ENCODE measurements at places on chromosomes 12 and 14.

DNA sequence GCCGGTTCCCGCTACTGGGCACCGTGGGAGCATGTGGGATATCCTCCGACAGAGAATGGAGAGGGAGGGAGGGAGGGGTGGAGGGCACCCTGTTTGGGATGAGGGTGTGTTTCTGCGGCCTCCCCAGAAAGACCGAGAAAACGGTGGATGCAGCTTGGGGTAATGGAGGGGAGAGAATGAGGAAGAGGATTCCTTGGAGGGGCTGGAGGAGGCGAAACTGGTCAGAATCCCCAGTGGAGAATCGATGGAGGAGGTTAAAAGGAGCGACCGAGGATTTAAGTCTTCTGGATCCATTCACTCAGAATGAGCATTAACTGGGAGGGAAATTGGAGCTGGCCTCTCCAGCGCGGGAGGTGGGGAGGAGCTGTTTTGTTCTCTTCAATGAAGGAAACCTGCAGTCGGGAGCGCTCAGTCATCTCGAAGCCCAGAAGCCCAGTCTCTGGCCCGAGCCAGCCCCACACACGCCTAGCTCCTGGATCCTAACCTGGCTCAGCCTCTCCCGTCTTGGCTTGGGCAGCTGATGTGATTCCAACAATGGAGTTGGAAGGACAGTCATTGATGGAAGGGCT lies 581 bp downstream of the ARG2 start:
- DNase-seq, result no peak

DNA sequence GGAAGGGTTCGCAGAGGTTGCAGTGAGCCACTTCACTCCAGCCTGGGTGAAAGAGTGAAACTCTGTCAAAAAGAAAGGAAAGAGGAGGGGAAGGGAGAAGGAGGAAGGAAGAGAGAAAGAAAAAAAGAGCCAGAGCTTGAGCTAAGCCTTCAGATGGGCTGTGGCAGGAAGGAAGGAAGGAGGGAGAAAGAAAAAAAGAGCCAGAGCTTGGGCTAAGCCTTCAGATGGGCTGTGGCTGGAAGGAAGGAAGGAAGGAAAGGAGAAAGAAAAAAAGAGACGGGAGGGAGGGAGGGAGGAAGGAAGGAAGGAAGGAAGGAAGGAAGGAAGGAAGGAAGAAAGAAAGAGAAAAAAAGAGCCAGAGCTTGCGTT lies 13.6 kb upstream of the ANKRD9 start:
- no peak for DNase-seq

- DNase-seq, result no peak
Measured at GRCh38 chr14:85533023-85533860, 3.3 kb downstream of the FLRT2 start.

GRCh38 chr14:44316647-44317440 lies 190.2 kb downstream of the FSCB start:
- no peak for DNase-seq

GRCh38 chr14:88045705-88046104 lies 40.8 kb downstream of the GPR65 start:
- DNase-seq, result no peak

GRCh38 chr12:113424915-113425823 lies 3.0 kb downstream of the SDSL start:
- no peak for DNase-seq

GRCh38 chr14:105408592-105408991 lies 10.3 kb downstream of the TEX22 start:
- no peak for DNase-seq

DNA sequence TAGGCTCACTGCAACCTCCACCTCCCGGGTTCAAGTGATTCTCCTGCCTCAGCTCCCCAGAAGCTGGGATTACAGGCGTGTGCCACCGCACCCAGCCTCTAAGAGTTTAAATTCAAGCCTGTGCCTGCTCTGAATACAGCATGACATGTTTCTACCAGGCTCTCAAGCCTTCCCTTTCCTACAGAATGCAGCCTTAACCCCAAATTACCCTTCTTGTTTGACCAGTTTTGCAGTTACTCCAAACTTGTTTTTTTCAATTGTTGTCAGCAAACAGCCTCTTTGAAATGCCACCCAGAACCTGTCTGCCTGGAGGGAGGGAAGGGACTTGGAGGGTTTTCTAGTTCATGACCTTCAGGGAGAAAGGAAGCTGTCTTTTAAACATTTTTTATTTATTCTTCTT lies 15.4 kb downstream of the GLTP start:
- DNase-seq, result no peak

- DNase-seq, result no peak
Measured at GRCh38 chr12:90199006-90199405, 490.4 kb upstream of the ATP2B1 start.

DNA sequence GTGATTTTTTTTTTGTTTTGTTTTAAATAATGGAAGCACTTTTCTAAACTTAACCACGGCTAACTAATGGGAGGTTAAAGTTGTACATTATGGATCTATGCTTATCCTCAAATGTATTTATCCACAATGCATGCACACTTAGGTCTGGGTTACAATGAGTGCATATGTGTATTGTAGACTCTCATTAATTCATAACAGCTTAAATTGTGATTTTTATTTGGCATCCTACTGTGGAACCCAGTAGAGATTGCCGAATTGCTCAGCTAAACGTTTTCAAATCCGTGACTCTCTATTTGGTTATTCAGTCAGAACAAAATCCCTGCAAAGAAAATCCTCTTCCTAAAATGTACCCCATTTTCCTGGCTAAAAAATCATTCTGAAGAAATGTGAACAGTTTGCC lies 244.0 kb downstream of the SLC25A21 start:
- DNase-seq, result no peak

DNA sequence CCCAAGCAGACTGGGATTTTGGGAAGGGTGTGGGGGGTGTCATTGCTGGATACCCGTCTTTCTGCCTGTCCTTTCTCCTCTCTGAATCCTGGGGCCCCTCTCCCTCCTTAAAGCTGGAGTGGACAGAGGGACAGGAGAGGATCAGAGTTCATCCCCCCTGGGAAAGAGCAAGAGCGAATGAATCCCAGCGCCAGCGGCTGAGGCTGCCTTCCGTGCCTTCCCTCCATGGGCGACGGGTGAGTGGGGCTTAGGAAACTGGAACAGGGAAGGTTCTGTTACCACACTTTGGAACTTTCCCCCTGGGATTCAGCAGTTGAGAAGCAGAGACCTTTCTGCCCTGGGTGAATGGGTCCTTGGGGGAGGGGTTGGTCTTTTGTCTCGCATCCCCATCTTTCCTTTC lies 16.2 kb upstream of the RIN3 start:
- no peak for DNase-seq

DNA sequence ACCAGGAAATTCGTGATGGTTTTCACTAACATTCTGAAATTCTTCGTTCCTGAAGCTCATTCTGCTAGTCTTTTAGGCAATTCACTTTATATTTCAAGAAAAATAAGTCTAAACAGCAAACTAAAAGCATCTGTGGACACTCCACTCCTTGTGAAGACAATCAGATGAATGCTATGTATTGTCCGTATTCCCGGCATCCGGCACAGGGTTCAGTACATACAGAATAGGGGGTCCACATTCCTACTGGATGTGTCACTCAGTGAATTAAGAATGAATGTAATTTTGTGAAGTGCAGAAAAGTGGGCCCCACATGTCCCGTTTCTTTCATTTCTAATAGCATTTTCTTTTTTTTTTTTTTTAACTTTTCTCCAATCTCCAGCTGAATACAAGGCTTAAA lies 241.3 kb downstream of the GRIN2B start:
- no peak for DNase-seq

DNA sequence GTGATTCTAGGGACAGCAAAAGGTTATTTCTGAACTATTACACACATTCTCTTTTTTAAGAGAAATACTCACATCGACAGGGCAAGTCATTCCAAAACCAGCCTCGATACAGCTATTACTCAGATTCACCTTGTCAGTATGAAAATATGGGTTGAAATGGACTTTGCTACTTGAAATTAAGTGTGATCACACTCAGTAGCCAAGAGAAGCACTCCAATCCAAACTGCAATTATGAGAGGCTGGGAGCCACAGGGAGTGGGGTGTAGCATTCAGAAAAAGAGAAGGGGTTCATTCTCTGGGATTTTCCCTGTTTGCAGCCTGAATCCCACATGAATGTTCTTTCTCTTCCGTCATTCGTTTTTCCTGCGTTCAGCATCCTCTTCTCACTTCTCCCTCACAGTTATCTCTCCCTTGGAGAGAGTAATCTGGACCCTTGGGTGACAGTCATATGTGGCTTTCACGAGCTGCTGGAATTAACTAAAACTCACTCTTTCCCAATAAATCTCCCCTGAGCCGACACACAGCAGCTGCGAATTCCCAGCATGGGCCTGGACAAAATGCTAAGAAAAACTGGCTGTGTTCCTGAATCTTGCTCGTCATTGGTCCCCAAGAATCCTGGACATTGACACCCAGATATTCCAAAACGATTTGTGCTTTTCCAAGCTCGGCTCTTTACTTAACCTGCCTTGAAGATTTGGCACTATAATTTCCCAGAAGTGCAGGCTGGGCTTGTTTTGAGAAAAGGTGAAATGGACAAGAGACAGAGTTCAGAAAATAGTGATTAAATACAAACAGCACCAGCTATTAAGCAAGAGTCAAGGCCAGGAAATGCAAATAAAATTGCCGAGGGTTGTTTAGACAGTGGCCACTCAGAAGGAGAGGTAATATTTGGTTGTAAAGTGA lies 199.5 kb upstream of the PLEKHG7 start:
- no peak for DNase-seq

DNA sequence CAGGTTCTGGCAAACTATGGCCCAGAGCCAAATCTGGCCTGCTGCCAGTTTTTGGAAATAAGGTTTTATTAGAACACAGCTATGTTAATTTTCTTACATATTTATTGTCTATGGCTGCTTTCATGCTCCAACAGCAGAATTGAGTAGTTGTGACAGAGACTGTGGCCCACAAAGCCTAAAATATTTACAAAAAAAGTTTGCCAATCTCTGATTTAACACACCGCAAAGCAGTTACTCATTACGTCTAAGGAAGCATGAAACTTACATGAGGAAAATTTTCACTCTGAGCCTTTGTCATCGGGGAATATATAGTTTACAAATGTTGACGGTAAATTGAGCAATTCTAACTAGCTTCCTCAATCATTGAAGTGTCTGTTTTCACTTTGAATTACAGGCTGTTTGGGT lies 96.5 kb downstream of the UNC79 start:
- no peak for DNase-seq

- no peak for DNase-seq
Measured at GRCh38 chr12:81094718-81095360, 17.0 kb downstream of the ACSS3 start.

DNA sequence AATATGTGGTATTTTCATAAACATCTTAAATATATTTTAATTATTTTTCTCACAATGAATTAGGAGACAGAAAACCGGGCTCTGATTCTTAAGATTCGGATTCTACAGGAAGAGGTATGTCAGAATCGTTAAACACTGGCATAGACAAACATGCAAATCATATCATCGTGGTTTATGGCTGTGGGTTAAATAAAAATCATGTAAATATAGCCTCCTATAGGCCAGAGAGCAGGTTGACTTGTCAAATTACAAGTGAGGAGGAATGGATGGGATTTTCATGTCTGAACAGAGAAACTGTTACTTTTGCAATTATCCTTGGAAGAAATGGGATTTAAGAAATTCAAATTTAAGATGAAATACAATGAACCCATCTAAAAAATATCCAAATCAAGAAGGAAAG lies 74.9 kb upstream of the BCAT1 start:
- DNase-seq, result no peak

- DNase-seq, result no peak
Measured at GRCh38 chr14:42323426-42323825, 716.8 kb downstream of the LRFN5 start.

- DNase-seq, result no peak
Measured at GRCh38 chr12:116797885-116798284, 59.8 kb downstream of the RNFT2 start.

GRCh38 chr12:130846369-130846768 lies 7.3 kb upstream of the STX2 start:
- no peak for DNase-seq

GRCh38 chr14:92385561-92385960 lies 62.6 kb downstream of the SLC24A4 start:
- no peak for DNase-seq

DNA sequence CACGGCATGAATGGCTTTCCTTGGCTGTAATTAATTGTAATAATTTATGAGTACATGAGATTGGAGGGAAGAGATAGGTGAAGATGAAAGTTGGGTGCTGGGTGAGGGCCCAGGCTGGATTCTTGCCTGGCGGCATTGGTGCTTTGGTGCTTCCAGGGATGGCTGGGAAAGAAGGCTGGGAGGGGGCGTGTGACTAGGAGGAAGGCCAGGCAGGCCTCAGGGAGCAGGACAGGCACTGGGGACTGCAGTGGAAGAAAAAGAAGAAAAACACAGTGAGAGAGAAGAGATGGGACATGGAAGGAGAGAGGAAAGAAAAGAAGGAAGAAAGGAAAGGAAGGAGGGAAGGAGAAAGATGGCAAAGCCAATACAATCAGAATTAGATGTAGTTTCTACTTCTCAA lies 3.7 kb downstream of the HOXC9 start:
- DNase-seq, result no peak

GRCh38 chr14:23881282-23881681 lies 72.3 kb upstream of the DHRS4 start:
- no peak for DNase-seq

- no peak for DNase-seq
Measured at GRCh38 chr12:49578471-49579112, 10.7 kb upstream of the MCRS1 start.

GRCh38 chr12:132153501-132154340 lies 9.5 kb downstream of the NOC4L start:
- peak; percentile 69 for DNase-seq

DNA sequence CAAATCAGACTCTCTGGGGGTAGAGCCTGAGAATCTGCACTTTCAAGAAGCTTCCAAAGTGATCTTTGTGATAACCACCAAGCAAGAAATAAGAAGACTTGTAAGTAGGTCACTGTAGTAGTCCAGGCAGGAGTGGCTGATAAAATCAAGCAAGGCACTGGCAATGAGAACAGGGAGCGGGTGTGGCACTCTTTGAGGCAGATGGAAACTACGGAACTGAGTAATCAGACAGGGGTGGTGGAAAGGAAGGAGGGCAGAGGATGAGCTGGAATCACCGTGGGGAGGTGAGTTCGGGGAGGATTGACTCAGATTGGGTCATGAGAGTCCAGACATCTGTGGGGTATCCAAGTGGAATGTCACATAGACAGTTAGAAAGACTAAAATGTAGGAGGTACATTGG lies 44.4 kb upstream of the PLXNC1 start:
- no peak for DNase-seq

- DNase-seq, result no peak
Measured at GRCh38 chr14:100791348-100791735, 34.6 kb upstream of the MEG3 start.

DNA sequence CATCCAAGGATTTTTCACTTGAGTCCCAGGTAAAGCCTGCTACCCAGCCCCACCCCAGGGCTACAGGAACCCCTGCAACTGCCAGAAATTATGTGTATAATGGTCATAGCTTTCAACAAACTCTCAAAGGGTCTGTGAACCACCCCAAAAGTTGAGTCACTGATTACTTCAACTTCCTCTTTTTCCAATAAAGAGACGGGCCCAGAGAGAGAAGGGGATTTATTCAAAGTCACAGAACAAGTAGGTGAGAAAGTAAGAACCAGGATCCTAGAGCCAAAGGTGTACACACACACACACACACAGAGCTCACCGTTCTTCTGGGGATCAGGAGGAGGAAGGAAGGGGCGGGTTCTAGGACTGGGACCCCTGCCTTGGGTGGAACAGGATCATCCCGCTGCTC lies 4.8 kb upstream of the ITPK1 start:
- no peak for DNase-seq

GRCh38 chr12:112239020-112239419 lies 113.7 kb downstream of the TRAFD1 start:
- no peak for DNase-seq

Measured in NCI-H1930 (cell line).